Stimulated activated CD4-positive, alpha-beta T cell treated with anti-CD3 and anti-CD28 coated beads, Interleukin-1b, Interleukin-23, amount 100 ng/mL, for 1 hour (primary cell): ENCODE measurements at places on chromosomes 3 and 15.

DNA sequence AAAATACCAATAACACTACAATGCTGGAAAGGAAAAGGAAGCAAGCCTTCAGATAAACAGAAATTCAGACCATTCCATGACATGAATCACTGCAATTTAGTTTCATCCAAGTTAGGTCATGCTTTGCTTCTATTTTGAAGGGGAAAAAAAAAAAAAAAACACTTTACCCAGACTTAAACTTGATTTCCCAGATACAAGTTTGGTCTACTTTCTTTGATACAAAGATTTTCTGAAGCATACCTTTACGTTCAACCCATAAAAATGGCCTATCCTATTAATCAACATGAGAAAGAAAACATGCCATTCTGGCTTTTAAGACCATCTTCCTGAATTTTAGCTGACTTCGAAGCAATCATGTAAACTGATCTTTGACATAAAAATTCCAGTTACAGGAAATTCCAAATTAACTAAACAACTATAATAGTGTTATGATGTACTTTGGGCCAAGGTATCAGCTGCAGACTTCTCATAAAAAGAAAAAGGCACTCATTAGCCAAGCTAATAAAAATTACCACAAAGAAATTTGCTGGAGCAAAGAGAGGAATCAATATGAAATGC lies 12.6 kb downstream of the OSBPL10 start:
- DNase-seq: no peak

DNA sequence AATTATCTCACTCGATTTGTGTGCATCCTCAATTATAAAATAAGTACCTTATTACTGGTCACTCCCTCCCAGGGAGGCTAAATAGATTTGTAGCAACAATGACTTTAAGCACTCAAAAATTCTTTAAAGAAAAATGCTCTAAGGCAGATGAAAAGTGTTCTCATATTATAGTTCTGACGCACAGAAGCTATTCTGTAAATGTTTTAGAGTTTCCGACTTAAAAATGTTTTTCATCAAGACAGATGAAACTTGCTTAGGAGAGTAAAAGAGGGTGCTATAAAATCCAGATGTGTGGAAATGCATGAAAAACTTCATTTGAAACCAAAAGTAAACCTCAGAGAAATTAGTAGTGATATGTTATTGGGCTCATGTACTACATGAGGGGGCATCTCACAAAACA lies 398.4 kb upstream of the KCNMB2 start:
- DNase-seq: no peak

GRCh38 chr3:53030619-53031449 lies 15.0 kb downstream of the SFMBT1 start:
- DNase-seq: no peak

GRCh38 chr15:38148471-38148870 lies 104.2 kb upstream of the SPRED1 start:
- DNase-seq: no peak

GRCh38 chr3:170651260-170651845 lies 65.5 kb upstream of the SLC7A14 start:
- DNase-seq: no peak

- DNase-seq: no peak
Measured at GRCh38 chr3:101611023-101611422, 37.0 kb downstream of the PCNP start.

- DNase-seq: no peak
Measured at GRCh38 chr3:122619040-122619439, 41.6 kb downstream of the PARP15 start.

DNA sequence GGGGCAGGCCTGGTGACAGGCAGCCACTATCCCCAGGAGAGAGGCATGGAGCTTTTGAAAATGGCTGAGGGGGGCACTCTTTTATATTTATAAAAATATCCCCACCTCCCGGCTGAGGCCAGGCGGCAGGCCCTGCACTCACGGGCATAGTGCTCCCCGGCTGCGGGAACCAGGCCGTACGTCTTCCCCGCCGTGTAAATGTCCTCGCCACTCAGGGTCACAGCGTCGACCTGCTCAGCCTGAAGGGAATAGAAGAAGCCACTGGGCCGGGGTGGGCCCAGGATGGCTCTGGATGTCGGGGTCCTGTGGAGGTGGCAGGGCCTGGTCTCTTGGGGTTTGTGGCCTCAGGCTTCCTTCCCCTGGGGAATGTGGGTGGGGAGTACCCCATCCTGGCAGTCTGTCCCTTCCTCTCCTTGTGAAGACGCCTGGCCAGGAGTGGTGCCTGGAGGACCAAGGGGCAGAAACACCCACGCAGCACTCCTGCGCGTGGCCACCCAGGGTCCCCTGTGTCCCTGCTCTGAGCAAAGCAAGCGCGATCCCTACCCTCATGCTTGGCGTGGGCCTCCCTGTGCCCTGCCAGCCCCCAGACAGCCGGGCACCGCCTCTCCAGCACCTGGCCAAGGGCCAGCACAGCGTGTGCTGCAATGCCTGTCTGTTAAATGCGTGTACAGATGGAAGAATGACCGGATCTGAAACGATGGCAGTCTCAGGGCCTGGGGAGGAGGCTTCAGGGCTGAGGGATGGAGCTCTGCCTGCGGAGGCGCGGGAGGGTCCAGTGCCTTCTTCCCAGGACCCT lies 18.9 kb downstream of the MELTF start:
- no peak for DNase-seq

GRCh38 chr3:5188419-5189221 lies 1.1 kb downstream of the EDEM1 start:
- no peak for DNase-seq

GRCh38 chr3:128296469-128297251 lies 143.4 kb downstream of the EEFSEC start:
- DNase-seq: no peak

- DNase-seq: no peak
Measured at GRCh38 chr15:95290176-95290974, 1040.1 kb upstream of the NR2F2 start.

- DNase-seq: no peak
Measured at GRCh38 chr15:33013827-33014445, 180.6 kb downstream of the FMN1 start.

GRCh38 chr3:88059380-88060170 lies 520 bp downstream of the ZNF654 start:
- DNase-seq: no peak

- no peak for DNase-seq
Measured at GRCh38 chr3:120489421-120489820, 38.6 kb upstream of the FSTL1 start.

- DNase-seq: no peak
Measured at GRCh38 chr3:196740481-196741248, 1.0 kb downstream of the PAK2 start.

DNA sequence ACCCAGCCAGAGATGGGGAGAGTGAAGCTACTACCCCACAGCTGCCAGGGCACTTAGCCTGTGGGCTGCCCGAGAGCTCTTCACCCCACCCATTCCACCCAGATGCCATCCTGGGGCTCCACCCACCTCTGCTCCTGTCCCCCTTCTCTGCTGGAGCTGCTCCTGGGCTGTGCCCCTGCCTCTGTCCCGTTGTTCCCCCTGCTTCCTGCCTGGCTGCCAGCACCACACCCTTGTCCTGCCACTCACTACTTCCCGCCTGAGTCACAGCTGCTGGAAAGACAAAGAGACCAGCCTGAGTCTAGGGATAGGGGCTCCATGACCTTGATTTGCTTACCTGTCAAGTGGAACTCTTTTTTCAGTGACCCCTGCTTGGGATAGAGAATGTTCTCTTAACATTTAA lies 12.4 kb downstream of the GNAI2 start:
- DNase-seq: no peak

DNA sequence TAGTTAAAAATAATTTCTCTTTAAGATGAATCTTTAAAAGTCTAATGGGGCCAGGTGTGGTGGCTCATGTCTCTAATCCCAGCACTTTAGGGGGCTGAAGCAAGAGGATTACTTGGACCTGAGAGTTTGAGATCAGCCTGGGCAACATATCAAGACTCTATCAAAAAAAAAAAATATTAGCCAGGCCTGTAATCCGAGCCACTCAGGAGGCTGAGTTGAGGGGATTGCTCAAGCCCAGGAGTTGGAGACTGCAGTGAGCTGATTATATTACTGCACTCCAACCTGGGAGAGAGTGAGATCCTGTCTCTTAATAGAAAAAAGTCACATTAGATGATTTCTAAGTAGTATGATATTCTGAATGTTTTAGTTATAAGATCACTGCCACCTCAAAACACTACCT lies 322.0 kb upstream of the MANF start:
- no peak for DNase-seq

DNA sequence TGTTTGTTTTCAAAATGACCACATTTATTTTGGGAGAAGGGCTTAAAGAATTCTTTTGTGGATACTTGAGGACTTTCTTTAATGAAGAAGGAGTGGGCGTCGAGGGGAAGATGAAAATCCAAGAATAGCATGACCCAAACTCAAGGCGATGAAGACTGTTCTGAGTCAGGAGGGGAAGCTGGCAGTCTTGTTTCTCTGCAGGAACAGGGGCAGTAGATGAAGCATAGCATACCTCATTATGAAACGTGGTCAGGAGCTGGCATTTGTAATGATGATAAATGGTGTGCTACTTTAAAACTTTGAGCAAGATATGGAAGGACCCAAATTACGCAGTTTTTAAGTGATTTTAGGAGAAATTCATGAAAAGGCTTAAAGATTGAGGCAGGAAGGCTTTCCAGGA lies 549.0 kb downstream of the IGSF11 start:
- DNase-seq: no peak

DNA sequence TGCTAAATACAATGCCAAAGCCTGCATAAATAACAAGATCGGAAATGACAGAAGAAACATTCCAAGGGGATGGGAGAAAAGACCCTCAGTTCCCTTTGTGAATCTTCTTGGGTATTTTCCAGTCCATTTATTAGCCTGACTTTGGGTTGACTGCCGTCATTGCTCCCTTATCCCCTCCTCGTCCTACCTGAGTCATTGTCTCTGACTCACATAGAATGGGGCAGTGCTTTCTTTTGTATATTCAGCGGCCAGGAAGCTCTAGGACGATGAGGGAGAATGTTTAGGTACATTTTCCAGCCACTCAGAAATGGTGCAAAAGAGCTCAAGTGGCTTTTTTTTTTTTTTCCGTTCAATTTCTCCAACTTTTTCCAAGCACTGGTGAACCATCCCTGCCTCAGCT lies 71.6 kb downstream of the KAT2B start:
- DNase-seq: no peak

GRCh38 chr3:127792541-127793292 lies 29.6 kb downstream of the MGLL start:
- no peak for DNase-seq

DNA sequence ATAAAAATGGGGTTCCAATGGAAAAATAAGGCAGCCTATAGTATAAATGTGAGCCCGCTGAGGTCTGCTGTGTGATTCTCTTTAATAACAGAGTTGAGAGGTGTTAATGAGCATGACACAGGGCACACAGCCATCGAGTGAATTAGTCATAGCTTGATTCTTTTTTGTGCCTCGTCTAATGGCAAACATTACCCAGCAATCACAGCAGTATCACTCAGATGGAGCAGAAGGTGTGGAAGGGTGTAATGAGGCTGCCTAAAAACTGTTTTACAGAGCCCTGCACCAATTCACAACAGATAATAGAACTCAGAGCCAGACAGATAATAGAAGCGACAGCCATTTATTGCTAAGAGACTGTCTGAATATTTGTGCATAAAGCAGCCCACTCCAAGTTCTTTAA lies 178.6 kb upstream of the TPRG1 start:
- DNase-seq: no peak

DNA sequence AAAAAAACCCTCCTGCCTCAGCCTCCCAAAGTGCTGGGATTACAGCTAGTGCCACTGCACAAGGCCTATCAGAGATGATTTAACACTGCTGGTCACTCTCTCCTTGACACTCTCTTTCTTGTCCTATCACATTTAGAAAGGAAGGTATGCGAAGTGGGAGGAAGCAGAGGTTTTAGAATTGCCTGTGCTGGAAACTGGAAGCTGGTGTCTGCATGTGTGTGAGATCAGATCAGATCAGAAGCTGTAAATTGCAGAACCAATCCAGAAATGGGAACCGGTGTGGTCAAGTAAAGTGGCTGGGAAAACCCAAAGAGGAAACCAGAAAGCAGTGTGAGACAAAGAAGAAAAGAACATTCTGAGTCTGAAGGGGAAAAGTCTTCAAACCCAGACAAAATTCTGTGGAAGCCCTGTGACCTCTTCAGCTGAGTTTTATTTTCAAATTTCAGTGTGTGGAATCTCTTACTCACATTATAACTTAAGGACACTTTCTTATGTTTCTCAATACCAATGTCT lies 2.8 kb downstream of the EFHB start:
- no peak for DNase-seq
